ENCODE measurements at places on chromosomes 3 and 15. TPM values are rescaled to one million over a fixed set of nuclear protein-coding genes. Genes with fewer than 3 reads are reported as not detected.
A peak's percentile ranks its signal among the peaks of the same experiment; 100 is the strongest.

Gene STX19
- polyA plus RNA-seq: 0.34 TPM

Gene HCN4
- polyA plus RNA-seq: 0.49 TPM

Gene ZNF619
- 6.1 TPM for polyA plus RNA-seq

Gene C3orf49
- 0.33 TPM for polyA plus RNA-seq

- H3K27me3 ChIP-seq: peaks cover 14% of the 10 kb centered on the region
- peaks cover 3% of the 10 kb centered on the region for H3K4me1 ChIP-seq
- H3K4me3 ChIP-seq: peak overlapping the region; percentile 58
- no peak for DNase-seq
- H3K36me3 ChIP-seq: no peaks in the 10 kb centered on the region
- H3K27ac ChIP-seq: no peak overlapping the region
These were observed 162.8 kb downstream of the CD47 start for GRCh38 chr3:107928084-107928445.

GRCh38 chr3:142027735-142028134 is 121.6 kb downstream of the TFDP2 start:
- H3K4me3 ChIP-seq: peak overlapping the region; percentile 53
- H3K36me3 ChIP-seq: no peaks in the 10 kb centered on the region
- H3K27ac ChIP-seq: peak overlapping the region; percentile 80

GRCh38 chr3:25457671-25458419 is 29.8 kb downstream of the RARB start:
- H3K27me3 ChIP-seq: no peaks in the 10 kb centered on the region
- no peak for DNase-seq
- H3K27ac ChIP-seq: no peak overlapping the region
- H3K4me3 ChIP-seq: no peak overlapping the region

- no peak overlapping the region for H3K4me3 ChIP-seq
- no peaks in the 10 kb centered on the region for H3K4me1 ChIP-seq
- DNase-seq: no peak
- no peaks in the 10 kb centered on the region for H3K27me3 ChIP-seq
- no peak overlapping the region for H3K27ac ChIP-seq
- H3K36me3 ChIP-seq: no peaks in the 10 kb centered on the region
These were observed 195.0 kb downstream of the RBMS3 start for GRCh38 chr3:29475854-29476253.

GRCh38 chr3:165783383-165783782 is 53.8 kb downstream of the BCHE start:
- peak; percentile 8 for DNase-seq
- H3K4me3 ChIP-seq: no peak overlapping the region
- no peaks in the 10 kb centered on the region for H3K36me3 ChIP-seq
- no peak overlapping the region for H3K27ac ChIP-seq
- peaks cover 3% of the 10 kb centered on the region for H3K4me1 ChIP-seq

GRCh38 chr15:88610701-88611231 is 10.4 kb upstream of the AEN start:
- DNase-seq: no peak
- no peak overlapping the region for H3K27ac ChIP-seq
- H3K36me3 ChIP-seq: no peaks in the 10 kb centered on the region
- peaks cover 21% of the 10 kb centered on the region for H3K4me1 ChIP-seq
- peaks cover 29% of the 10 kb centered on the region for H3K27me3 ChIP-seq
- no peak overlapping the region for H3K4me3 ChIP-seq

- H3K27me3 ChIP-seq: peaks cover 2% of the 10 kb centered on the region
- H3K4me3 ChIP-seq: no peak overlapping the region
- no peaks in the 10 kb centered on the region for H3K4me1 ChIP-seq
- no peaks in the 10 kb centered on the region for H3K36me3 ChIP-seq
These were observed 20.1 kb upstream of the PRR20G start for GRCh38 chr3:127307916-127308315.

GRCh38 chr3:83968356-83968755 is 990.4 kb upstream of the CADM2 start:
- H3K4me1 ChIP-seq: no peaks in the 10 kb centered on the region
- H3K4me3 ChIP-seq: no peak overlapping the region
- H3K36me3 ChIP-seq: no peaks in the 10 kb centered on the region
- DNase-seq: no peak
- no peak overlapping the region for H3K27ac ChIP-seq

GRCh38 chr3:195597229-195597628 is 13.5 kb upstream of the APOD start:
- no peaks in the 10 kb centered on the region for H3K27me3 ChIP-seq
- H3K4me1 ChIP-seq: no peaks in the 10 kb centered on the region
- no peak for DNase-seq
- no peak overlapping the region for H3K4me3 ChIP-seq
- H3K27ac ChIP-seq: no peak overlapping the region

DNA sequence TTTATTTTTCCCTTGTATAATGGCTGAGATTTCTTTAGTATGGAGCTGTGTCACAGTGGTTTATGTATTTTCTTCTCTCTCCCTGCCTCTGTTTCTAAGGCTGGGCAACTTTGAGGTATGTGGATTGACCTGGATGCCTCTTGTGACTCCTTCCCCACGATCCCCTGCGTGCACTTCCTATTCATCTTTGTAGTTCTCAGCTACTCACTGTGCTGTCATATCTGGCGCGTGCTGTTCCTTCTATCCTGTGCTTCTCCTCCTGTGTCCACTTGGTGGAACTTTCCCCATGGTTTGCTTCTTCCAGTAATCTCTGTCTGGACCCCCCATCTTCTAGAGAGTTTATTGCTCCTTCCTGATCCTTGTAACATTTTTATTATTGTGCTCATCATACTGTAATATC is 97.3 kb downstream of the AKAP13 start:
- no peaks in the 10 kb centered on the region for H3K27me3 ChIP-seq
- H3K36me3 ChIP-seq: no peaks in the 10 kb centered on the region
- no peak overlapping the region for H3K27ac ChIP-seq
- peaks cover 9% of the 10 kb centered on the region for H3K4me1 ChIP-seq
- no peak overlapping the region for H3K4me3 ChIP-seq

DNA sequence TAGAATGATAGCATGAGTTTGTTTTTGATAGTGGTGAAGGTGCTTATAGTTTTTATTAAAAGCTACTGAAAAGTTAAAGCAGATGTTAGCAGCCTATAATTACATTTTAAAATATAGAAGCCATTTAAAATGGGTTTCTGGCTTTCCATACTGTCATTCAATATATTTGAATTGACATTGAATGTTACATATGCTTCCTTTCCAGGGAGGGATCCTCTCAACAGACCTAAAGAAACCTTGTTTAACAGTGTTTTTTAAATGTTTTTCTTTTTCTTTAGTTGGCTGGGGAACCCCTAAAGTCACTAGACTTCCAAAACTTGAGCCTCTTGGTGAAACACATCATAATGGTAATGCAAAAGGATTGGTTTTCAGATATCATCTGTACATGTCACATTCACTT is 12.2 kb downstream of the DHFR2 start:
- no peaks in the 10 kb centered on the region for H3K4me1 ChIP-seq
- no peak overlapping the region for H3K27ac ChIP-seq
- no peaks in the 10 kb centered on the region for H3K36me3 ChIP-seq
- no peak for DNase-seq
- H3K4me3 ChIP-seq: no peak overlapping the region
- H3K27me3 ChIP-seq: no peaks in the 10 kb centered on the region
